Sigmoid colon (tissue), 7 donors: ENCODE measurements at places on chromosomes 2 and 18. TPM values are rescaled to one million over a fixed set of nuclear protein-coding genes. Genes with fewer than 3 reads are reported as not detected.

ANKRD29 gene
- total RNA-seq: 6.5 TPM

DNA sequence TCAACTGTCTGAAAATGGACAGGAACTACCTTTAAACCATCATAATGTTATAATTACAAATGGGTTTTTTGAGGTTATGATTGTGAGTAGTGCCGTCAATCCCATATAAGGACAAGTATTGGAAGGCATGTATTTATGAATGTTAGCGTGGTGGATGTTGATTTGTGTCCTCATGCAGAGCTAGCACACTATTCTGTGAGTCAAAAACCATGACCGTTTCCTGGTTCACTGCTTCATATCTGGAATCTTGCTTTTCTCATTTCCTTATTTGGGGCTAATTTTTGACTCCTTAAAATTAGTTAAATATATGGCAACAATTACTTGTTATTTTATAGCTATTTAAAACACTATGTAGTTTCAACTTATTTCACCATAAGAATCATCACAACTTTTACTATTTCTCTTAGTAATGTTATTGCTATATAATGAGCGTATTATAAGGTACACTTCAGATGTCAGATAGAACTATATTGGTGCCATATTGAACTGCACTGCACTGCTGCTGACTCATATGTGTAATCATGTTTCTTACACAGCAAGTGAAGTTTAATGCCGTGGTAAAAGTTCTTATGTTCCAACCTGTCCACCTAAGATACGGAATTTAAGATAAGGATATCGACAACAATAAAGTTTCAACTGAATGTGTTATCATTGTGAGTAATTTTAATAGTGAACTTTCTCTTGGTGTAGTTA is 192.8 kb downstream of the PTGR3 start:
- no peak for DNase-seq

DNA sequence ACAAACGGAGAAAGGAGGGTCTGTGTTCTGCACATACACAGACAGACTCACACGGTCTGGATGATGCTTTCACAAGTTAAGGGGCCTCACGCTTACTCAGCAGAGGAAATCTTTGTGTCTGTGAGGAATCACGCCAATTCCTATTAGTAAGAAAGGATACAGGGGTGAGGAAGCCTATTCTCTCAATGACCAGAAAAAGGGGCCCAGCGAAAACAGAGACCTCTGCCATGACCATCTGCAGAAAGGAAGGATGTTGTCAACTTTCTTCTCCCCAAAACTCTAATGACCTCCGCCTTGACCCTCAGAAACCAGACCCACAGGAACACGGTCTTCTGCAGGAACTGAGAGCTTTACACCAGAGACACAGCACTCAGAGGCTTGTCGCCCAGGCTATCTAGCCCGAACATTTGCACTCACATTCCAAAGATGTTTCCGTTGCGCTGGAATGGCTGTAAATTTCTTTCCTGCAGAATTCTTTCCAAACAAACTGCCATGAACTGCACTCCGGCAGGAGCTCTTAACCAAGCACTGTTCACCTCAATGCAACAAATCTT is 186.3 kb downstream of the TCF4 start:
- DNase-seq: peak; percentile 72

DNA sequence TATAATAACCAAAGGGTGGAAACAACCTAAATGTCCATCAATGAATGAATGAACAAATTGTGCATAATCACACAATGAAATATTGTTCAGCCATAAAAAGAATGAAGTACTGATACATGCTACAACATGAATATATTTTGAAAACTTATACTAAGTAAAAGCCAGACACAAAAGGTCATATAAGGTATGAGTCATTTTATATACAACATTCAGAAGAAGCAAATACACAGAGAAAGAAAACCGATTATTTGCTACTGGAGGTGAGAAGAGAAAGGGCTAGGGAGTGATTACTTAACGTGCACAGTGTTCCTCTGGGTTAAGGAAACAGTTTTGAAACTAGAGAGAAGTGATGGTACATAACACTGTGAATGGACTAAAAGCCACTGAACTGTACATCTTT is 105.3 kb downstream of the GORASP2 start:
- DNase-seq: no peak

GRCh38 chr2:127663566-127664064 is 11.7 kb downstream of the LIMS2 start:
- peak; percentile 58 for DNase-seq

FAM117B gene
- total RNA-seq: 3.7 TPM

KCNS3 gene
- 30.2 TPM for total RNA-seq
